ENCODE measurements at places on chromosomes 2 and 18.

GRCh38 chr2:100105678-100106054 is 36.7 kb downstream of the AFF3 start:
- peak overlapping the region; percentile 76 for H3K27ac ChIP-seq
- H3K27me3 ChIP-seq, result peaks cover 8% of the 10 kb centered on the region
- peaks cover 19% of the 10 kb centered on the region for H3K4me1 ChIP-seq
- DNase-seq, result no peak
- H3K36me3 ChIP-seq, result no peaks in the 10 kb centered on the region
- peak overlapping the region; percentile 58 for H3K4me3 ChIP-seq

DNA sequence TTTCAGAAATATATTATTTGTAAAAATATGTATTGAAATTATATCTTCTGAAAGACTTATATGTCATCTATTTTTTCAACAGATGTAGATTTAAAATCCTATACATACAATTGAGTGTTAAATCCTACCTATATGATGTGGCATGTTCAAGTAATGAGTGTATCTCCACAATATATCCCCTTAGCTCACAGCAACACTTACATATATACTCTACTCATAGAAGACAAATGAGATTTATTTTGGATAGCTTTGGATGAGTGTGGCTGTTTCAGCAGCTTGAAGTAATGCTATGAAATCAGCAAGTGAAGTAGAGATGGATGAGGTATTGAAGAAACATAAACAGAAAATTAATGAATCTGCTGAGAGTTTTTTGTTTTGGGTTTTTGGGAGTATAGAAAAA is 263.1 kb downstream of the ARHGAP15 start:
- H3K27ac ChIP-seq, result no peak overlapping the region
- no peaks in the 10 kb centered on the region for H3K27me3 ChIP-seq
- H3K4me3 ChIP-seq, result no peak overlapping the region
- no peaks in the 10 kb centered on the region for H3K36me3 ChIP-seq
- H3K4me1 ChIP-seq, result no peaks in the 10 kb centered on the region
- DNase-seq, result no peak

GRCh38 chr2:40431600-40431955 is 20.3 kb downstream of the SLC8A1 start:
- H3K36me3 ChIP-seq, result no peaks in the 10 kb centered on the region
- peak; percentile 53 for DNase-seq
- no peak overlapping the region for H3K27ac ChIP-seq
- H3K4me3 ChIP-seq, result no peak overlapping the region
- peaks cover 23% of the 10 kb centered on the region for H3K4me1 ChIP-seq

DNA sequence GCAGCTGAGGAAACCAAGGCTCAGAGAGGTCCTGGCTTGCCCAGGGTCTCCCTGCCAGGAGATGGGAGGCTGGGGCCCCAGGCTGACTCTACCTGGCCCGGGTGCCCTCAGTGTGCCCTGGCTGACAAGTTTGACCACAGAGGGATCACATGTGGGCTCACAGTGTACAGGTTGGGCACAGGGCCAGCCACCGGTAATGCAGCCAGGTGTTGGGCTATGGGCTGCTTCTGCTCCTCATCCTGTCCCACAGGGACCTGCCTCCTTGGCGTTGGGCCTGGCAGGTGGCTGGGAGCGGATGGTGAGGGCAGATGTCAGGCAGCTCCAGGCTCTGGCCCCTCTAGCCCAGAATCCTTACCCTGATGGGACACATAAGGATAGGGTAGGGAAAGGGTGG is 250.5 kb downstream of the LOXHD1 start:
- no peak overlapping the region for H3K27ac ChIP-seq
- H3K36me3 ChIP-seq, result no peaks in the 10 kb centered on the region
- H3K4me3 ChIP-seq, result no peak overlapping the region
- no peak for DNase-seq
- no peaks in the 10 kb centered on the region for H3K27me3 ChIP-seq
- H3K4me1 ChIP-seq, result no peaks in the 10 kb centered on the region

DNA sequence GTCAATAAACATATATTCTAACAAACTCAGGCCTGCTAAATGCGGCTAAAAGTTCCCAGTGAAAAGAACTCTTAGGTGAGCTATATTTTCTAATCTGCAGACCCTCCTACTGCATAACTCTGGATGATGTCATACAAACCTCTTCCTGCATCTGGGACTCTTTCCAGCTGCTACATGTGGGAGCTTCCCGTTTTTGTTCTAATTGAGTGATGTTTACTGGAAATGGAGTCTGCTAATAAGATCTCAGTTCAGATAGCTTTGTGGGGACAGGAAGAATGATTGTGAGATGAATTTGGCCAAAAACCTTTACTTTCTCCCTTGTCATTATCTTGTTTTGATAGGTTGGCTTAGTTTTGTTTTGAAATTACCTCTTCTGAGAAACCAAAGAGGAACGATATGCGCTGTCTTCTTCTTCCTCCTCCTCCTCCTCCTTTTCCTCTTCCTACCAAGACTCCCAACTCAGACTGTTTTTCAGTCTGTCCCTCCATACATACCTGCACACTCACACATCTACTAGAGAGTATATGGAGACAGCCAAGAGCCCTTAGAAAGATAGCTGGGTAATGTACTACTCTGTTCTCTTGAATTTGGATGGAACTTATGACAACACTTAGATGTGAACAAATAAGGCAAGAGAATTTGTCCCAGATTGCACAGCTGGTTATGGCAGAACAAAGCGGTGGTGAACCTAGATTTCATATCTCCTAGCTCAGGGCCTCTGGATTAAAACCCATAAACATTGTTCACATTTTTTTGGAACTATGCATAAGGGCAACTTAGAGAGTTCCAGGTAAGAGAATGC is 39.8 kb upstream of the AAK1 start:
- no peaks in the 10 kb centered on the region for H3K27me3 ChIP-seq
- no peak for DNase-seq
- H3K27ac ChIP-seq, result peak overlapping the region; percentile 48
- H3K4me1 ChIP-seq, result peaks cover 18% of the 10 kb centered on the region

GRCh38 chr2:24459224-24460161 is 31.6 kb upstream of the NCOA1 start:
- H3K27me3 ChIP-seq, result no peaks in the 10 kb centered on the region
- no peaks in the 10 kb centered on the region for H3K36me3 ChIP-seq
- no peak for DNase-seq
- no peak overlapping the region for H3K27ac ChIP-seq

GRCh38 chr2:203804070-203804469 is 63.5 kb upstream of the CTLA4 start:
- peak overlapping the region; percentile 26 for H3K27ac ChIP-seq
- H3K4me3 ChIP-seq, result no peak overlapping the region
- no peak for DNase-seq

GRCh38 chr2:37091873-37092272 is 7.6 kb downstream of the GPATCH11 start:
- no peak for DNase-seq
- H3K4me1 ChIP-seq, result no peaks in the 10 kb centered on the region
- H3K27me3 ChIP-seq, result no peaks in the 10 kb centered on the region
- no peak overlapping the region for H3K4me3 ChIP-seq
- no peak overlapping the region for H3K27ac ChIP-seq

DNA sequence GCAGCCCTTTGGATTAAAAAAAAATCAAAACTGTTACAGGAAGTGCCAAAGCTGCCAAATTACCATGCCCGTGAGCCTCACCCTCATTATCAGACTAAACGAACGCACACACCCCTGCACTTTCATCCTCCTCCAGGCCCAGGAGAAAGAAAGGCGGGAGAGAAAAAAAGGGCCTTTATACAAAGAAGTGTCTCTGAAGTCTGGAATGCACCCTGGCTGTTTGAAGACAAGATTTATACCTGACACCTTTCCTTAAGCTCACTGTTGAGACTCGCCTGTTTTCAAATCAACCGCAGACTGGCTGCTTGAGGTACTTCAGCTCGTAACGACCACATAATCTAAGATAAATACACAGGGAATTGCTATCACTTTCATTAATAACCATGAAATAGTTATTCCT is 31.0 kb downstream of the EDAR start:
- no peaks in the 10 kb centered on the region for H3K27me3 ChIP-seq
- H3K36me3 ChIP-seq, result no peaks in the 10 kb centered on the region
- no peaks in the 10 kb centered on the region for H3K4me1 ChIP-seq
- DNase-seq, result no peak
- H3K4me3 ChIP-seq, result no peak overlapping the region
- no peak overlapping the region for H3K27ac ChIP-seq

- H3K27ac ChIP-seq, result no peak overlapping the region
- no peaks in the 10 kb centered on the region for H3K27me3 ChIP-seq
- DNase-seq, result no peak
- H3K36me3 ChIP-seq, result no peaks in the 10 kb centered on the region
- no peaks in the 10 kb centered on the region for H3K4me1 ChIP-seq
Observed at GRCh38 chr2:117703858-117704257, 110.6 kb upstream of the DDX18 start.

GRCh38 chr2:156349605-156350004 is 17.1 kb upstream of the NR4A2 start:
- H3K27me3 ChIP-seq, result no peaks in the 10 kb centered on the region
- no peak for DNase-seq
- no peaks in the 10 kb centered on the region for H3K4me1 ChIP-seq
- H3K27ac ChIP-seq, result no peak overlapping the region
- no peaks in the 10 kb centered on the region for H3K36me3 ChIP-seq

GRCh38 chr18:23101861-23102432 is 33.3 kb upstream of the CABLES1 start:
- DNase-seq, result peak; percentile 62
- no peak overlapping the region for H3K4me3 ChIP-seq
- H3K27me3 ChIP-seq, result no peaks in the 10 kb centered on the region

DNA sequence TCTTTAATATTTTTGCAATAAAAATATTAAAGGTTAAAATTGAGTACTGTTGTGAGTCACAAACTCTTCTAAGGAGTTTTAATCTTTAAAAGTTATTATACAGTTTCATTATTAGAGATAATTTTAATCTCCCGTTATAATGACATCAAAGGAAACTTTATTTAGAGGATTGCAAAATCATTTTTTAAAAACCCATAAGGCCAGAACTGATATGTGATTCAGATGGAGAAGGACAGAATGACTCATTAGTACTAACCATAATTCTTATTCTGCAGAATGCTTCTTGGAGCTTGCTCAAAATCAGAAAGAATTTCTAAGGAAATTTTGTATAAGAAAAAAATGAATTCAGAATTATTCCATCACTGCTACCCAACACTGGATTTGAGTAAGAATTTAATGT is 12.5 kb upstream of the HNRNPLL start:
- H3K27ac ChIP-seq, result no peak overlapping the region
- no peaks in the 10 kb centered on the region for H3K27me3 ChIP-seq
- peaks cover 18% of the 10 kb centered on the region for H3K4me1 ChIP-seq
- no peaks in the 10 kb centered on the region for H3K36me3 ChIP-seq
- no peak for DNase-seq
- no peak overlapping the region for H3K4me3 ChIP-seq

DNA sequence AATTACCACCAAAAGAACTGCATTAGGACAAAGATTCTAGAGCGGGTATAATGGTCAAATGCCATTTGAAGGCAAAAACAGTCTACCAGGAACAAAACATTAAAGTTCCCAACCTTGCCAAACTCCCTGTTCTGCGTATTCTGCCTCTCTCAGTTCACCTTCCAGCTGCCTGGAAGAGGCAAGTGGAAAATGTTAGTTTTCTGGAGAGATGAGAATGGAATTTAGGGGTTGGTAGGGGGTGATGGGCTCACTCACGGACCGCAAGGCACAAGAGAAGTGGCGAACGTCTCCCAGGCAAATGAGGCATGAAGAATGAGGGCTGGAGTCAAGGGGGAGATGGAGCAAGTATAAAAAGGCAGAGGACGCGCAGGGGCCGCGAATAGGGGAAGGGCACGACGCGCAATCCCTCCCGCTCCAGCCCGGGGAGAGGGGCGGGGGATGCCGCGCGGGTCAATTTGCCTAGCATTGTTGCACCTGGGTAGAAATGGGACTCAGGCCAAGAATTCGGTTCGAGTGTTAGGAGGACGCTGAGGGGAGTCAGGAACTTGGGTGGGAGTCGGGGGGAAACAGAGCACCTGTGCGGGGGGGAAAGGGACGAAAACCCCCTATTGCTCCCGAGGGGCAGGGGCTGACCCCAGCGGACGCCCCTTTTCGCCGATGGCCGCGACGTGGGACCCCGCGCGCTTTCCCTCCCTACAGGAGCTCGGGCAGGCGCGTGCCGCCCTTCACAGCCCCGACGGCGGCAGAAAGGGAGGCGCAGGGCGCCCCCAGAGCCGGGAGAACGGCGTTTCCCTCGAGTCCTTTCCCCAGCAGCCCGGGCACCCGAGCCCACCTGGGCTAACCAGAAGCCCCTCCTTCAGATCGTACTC is 573 bp downstream of the PAIP2B start:
- no peaks in the 10 kb centered on the region for H3K36me3 ChIP-seq
- peak; percentile 56 for DNase-seq
- H3K27me3 ChIP-seq, result no peaks in the 10 kb centered on the region
- peak overlapping the region; percentile 81 for H3K4me3 ChIP-seq
- H3K27ac ChIP-seq, result peak overlapping the region; percentile 71
- H3K4me1 ChIP-seq, result peaks cover 8% of the 10 kb centered on the region

- H3K36me3 ChIP-seq, result no peaks in the 10 kb centered on the region
- peaks cover 54% of the 10 kb centered on the region for H3K4me1 ChIP-seq
- no peak for DNase-seq
- peak overlapping the region; percentile 14 for H3K27ac ChIP-seq
- no peak overlapping the region for H3K4me3 ChIP-seq
Observed at GRCh38 chr2:237682151-237682550, 54.8 kb downstream of the LRRFIP1 start.

- H3K27me3 ChIP-seq, result no peaks in the 10 kb centered on the region
- H3K36me3 ChIP-seq, result no peaks in the 10 kb centered on the region
- no peaks in the 10 kb centered on the region for H3K4me1 ChIP-seq
- no peak overlapping the region for H3K4me3 ChIP-seq
- H3K27ac ChIP-seq, result no peak overlapping the region
Observed at GRCh38 chr2:210392469-210392881, 77.5 kb upstream of the MYL1 start.

DNA sequence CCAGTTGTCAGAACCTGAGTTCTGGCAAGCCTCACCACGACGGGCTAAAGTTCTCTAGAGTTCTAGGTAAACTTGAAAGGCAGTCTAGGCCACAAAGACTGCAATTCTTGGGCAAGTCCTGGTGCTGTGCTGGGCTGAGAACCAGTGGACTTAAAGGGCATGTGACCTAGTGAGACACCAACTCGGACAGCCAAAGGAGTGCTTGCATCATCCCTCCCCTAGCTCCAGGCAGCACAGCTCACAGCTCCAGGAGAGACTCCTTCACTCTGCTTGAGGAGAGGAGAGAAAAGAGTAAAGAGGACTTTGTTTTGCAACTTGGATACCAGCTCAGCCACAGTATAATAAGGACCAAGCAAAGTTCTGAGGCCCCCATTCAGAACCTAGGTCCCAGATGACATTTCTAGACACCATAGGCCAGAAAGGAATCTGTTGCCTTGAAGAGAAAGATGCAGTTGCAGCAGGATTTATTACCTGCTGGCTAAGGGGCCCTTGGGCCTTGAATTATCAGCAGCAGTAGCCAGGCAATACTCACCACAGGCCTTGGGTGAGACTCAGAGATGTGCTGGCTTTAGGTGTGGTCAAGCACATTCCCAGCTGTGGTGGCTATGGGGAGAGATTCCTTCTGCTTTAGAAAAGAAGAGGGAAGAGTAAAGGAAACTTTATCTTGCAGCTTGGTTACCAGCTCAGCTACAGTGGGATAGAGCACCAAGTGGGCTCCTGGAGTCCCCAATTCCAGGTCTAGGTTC is 51.8 kb downstream of the UPP2 start:
- H3K27me3 ChIP-seq, result no peaks in the 10 kb centered on the region
- no peaks in the 10 kb centered on the region for H3K4me1 ChIP-seq

Measured in lower lobe of right lung (tissue), 2 donors.